ENCODE measurements at places on chromosomes 16 and 17. TPM values are rescaled to one million over a fixed set of nuclear protein-coding genes. Genes with fewer than 3 reads are reported as not detected.

Gene KRTAP1-5
- 31.8 TPM for total RNA-seq

- DNase-seq: peak; percentile 47
Observed at GRCh38 chr17:42387661-42388380, 421 bp downstream of the STAT3 start.

DNA sequence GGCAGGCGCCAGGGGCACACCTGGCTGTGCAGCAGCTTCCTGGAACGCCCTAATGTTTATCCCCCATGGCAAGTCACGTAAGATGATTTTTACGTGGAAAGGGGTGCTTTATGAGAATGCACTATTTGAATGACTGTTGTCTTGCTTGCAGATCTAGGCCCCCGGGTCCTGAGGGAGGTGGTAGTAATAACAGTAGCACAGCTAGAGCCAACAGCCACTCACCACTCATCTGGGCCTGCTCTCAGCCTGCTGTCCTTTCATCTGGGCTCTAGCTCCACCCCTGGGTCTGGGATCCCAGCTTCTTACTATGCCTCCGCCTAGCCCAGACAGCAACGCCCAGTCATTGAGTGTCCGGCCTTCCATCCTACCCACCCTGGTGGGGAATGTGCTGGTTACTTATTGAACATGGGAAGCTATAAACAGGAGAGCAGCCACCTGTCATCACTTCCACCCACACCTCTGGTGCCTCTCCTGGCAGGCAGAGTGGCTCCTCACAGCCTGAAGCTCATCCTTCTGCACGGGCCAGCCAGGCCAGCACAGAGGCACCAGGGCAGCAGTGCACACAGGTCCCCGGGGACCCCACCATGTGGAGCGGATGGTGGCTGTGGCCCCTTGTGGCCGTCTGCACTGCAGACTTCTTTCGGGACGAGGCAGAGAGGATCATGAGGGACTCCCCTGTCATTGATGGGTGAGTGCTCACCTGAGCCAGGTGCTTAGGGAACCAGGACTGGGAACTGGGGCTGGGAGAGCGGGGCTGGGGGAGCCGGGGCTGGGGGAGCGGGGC lies 16.6 kb downstream of the DPEP1 start:
- DNase-seq: no peak

DNA sequence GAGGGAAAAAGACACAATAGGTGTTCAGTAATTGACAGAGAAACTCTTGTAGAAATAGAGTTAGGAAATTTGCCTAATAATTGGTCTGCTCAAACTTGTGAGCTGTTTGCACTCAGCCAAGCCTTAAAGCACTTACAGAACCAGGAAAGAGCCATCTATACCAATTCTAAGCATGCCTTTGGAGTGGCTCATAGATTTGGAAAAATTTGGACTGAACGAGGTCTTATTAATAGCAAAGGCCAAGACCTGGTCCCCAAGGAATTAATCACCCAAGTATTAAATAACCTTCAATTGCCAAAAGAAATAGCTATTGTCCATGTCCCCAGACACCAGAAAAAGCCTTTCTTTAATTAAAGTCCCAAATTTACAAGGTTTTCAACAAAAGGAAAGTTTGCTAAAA lies 90.3 kb downstream of the EMP2 start:
- no peak for DNase-seq

- no peak for DNase-seq
Observed at GRCh38 chr16:23113185-23113584, 36.1 kb downstream of the USP31 start.

GRCh38 chr16:82331974-82332750 lies 162.1 kb upstream of the MPHOSPH6 start:
- DNase-seq: no peak

- DNase-seq: no peak
Observed at GRCh38 chr17:55677446-55677845, 45.2 kb downstream of the TMEM100 start.

Gene METTL23
- total RNA-seq: 25.7 TPM

Gene KRT23
- 0.59 TPM for total RNA-seq

Gene DDX19B
- total RNA-seq: 42.7 TPM

Gene HIC1
- total RNA-seq: 18.5 TPM

- DNase-seq: peak; percentile 92
Observed at GRCh38 chr17:40122999-40123810, 1.4 kb downstream of the MSL1 start.

Gene MYH10
- 40.9 TPM for total RNA-seq

GRCh38 chr16:14181371-14182050 lies 110.4 kb downstream of the MRTFB start:
- peak; percentile 75 for DNase-seq

- no peak for DNase-seq
Observed at GRCh38 chr16:53673189-53673588, 30.5 kb downstream of the RPGRIP1L start.

Gene TBC1D16
- total RNA-seq: 68.8 TPM

Gene PRKCA
- 46.0 TPM for total RNA-seq

Gene MYH3
- total RNA-seq: 1.8 TPM

Gene PLCG2
- 0.59 TPM for total RNA-seq

Measured in osteoblast (primary cell).